ENCODE measurements at places on chromosomes 4 and X.

DNA sequence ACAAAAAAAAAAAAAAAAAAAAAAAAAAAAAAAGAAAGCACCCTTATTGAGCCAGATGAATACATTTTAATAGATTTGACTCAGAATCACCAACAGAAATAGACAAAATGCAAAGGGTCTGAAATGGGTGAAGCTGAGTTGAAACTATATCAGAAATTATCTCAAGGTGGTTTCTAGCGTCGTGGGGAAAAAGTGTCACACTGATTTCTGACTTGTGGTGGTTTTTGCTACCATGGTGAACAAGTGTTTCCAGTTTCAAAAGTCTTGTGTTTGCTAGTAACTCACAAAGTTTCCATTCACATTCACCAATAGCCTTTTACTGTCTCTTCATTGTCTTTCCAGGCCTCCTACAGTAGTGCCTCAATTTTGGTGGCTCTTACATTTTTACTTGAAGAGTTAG lies 135.5 kb downstream of the ARHGAP24 start:
- DNase-seq = no peak

GRCh38 chr4:136124251-136124745 lies 1408.0 kb downstream of the PCDH18 start:
- no peak for DNase-seq

- DNase-seq = no peak
These were observed 214.0 kb downstream of the FBXW7 start for GRCh38 chr4:152321923-152322322.

DNA sequence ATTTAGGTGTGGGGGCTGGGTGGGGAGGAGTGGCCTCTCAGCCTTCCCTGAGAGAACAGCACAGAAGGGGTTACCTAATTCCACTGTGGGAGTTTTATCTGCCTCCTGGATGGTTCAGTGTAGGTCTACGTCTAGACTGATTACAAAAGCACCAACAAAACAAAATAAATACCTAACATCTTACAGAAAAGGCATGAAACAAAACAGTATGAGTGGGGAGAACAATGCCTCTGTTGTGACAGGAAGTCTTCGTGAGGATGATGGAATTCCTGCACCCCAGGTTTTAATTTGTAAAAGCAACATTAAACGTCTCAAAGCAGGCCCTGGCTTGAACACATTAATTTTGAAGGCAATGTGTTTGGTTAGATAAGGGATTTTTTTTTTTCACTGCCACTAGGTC lies 112.1 kb upstream of the GPC4 start:
- DNase-seq = no peak

- no peak for DNase-seq
These were observed 1.1 kb upstream of the GTPBP6 start for GRCh38 chrX:319579-320125.

DNA sequence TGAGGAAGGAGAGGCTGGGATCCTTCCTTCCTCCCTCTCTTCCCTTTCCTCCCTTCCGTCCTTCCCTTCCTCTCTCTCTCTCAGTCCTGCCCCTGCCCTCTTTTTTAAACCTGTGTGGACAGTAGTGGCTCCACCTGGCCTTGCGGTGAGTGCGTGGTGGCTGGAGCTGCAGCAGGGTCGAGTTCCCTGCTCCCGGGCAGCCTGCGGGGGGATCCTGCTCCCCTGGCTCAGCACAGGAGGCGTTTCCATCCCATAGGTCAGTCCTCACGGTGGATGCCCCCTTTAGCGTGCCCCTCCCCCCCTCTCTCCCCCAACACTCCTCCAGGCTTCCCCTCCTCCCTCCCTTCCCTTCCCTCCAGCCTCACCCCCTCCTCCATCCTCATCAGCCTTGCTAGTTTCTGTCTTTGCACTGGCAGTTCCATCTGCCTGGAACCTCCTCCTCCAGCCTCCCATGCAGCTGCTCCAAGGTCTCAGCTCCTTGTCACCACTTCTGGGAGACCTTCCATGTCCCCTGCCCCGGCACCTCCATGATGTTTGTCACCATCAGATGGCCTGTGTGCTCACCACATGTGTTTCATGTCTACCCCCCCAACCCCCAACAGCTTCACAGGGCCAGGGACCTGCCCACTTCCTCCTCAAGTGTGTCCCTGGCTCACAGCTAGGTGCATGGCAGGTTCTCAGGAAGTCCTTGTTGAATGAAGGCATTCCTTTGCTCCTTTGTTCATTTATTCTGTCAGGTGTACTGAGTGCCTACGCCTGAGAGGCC lies 68.4 kb downstream of the PSAPL1 start:
- DNase-seq = no peak

DNA sequence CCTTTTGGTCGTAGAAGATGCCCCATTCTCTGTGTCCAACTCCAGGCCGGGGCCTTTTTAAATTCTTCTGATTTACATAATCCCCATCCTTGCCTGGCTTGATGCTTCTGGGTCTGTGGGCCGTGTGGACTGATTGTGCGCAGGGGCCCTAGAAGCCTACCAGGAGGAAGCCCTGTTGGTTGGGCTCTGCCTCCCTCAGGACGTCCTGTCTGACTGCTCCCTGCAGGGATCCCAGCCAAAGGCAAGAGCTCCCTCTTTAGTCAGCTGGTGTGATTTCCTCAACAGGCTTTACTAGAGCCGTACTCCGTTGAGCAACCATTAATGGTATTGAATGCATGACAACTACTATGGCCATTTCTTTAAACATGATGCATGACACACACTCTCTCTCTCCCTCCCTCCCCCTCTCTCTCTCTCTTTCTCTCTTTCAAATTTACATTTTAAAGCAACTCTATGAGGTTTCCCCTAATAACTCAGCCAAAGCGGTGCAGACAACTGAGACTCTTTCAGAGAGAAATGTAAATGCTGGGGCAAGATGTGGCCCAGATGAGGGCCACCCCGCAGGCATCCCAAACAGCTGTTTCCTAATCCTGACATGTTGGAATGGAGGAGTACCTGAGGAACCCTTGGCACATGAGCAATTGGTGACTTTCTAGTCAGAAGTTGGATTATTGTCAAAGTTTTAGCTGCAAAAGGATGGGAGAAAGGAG lies 117.3 kb downstream of the DRD5 start:
- DNase-seq = peak; percentile 89

DNA sequence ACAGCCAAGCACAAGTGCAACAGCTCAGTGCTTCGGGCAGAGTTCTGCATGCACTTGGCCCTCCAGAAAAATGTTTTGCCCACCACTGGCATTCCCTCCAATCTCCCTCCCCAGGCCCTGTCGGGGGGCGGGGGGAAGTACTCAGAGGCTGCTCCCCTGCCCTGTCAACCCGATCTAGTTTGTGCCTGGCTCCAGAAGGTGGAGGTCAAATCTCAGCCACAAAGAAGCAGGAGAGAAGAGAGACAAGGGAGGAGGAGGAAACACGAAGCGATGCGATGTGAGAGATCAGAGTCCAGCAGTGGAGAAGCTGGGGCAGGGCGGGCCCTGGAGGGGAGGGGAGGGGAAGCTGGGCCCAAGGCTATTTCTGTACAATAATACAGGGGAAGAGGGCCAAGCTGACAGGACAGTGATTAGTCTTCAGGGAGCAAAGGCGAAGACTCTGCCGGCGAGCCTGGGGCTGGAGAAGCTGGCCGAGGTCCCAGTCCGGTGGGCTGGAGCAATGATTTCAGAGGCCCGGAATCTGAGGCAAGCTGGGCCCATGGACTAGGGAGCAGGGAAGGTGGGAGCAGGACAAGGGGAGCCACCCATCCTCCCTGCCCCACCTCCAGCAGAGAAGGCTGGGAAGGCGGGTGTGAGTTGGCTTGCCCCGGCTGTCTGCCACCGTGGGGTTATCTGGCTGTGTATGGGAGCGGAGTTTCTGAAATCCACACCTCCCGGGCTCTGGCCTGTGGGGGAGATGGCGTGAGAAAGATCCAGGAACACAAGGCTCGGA lies 167.1 kb downstream of the EFNB1 start:
- peak; percentile 38 for DNase-seq

DNA sequence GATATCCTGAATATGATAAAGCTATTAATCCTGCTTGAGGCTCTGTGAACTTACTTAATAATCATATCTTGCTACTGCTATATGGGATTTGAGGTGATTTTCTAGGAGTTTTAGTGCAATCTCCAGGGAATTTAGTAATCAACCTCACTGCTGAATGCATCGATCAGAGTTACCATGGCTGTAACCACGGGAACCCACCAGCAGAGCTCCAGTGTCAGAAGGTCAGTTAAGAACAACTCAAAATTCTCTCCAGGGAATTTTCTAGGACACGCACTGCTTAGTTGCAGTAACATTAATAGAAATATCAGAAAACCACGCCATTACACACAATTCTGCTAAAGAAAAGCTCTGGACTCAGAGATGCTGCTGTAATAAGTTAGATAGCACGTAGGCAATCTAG lies 1477.2 kb upstream of the TENM3 start:
- DNase-seq = no peak

- DNase-seq = no peak
These were observed 25.5 kb downstream of the ARHGAP36 start for GRCh38 chrX:131083510-131084142.

DNA sequence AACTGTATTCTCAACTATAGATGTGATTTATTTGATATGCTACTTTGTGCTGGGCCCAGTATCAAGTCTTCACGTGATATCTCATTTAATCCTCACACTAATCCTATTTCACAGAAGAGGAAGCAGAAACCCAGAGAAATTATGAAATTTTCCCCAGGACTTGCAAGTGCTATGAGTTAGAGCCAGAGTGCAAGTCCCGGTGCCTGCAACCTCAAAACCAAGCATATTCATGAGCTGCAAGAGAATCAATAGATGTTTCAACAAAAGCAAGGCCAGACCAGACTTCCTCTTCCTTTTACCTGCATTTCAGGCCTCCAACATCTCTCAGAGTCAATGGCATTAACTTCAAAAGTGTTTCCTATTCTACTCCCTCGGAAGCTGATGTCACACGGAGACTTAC lies 92.2 kb upstream of the GATB start:
- no peak for DNase-seq

DNA sequence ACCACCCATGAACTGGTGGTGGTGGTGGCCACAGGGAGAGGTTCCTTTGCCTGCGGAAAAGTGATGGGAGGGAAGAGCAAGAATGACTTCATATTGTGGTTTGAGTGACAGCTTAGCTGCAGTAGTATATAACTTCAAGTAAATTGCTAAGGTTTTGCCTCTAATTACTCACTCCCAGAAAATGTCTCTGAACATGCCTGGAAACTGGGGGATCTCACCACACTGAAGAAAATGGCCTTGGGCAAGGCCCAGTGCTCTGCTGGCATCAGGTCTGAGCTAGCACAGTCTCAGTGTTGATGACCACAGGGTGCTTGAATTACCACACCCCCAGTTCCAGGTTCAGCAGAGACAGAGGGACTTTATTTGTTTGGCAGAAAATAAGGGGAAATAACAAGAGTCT lies 2085.4 kb downstream of the ARAP2 start:
- DNase-seq = peak; percentile 46

GRCh38 chrX:101357166-101357795 lies 8.7 kb upstream of the TIMM8A start:
- no peak for DNase-seq

DNA sequence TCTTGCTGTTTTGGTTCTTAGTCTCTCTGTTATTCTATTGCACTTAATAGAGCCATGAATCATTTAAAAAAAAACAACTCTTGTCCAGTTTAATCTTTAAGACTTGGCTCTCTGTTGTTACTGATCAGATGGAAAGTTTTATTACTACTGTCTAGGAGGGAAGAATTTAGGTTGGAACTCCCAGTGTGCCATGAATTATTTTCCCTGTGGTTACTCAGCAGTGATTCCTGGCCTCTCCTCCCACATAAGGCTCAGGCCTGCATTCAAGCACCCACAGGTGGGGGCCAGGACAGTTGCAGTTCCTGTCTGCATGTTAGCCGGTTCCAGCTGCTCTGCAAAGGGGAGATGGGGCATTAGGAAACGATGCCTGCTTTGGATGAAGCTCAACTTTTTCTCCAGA lies 29.8 kb upstream of the ESX1 start:
- DNase-seq = no peak

DNA sequence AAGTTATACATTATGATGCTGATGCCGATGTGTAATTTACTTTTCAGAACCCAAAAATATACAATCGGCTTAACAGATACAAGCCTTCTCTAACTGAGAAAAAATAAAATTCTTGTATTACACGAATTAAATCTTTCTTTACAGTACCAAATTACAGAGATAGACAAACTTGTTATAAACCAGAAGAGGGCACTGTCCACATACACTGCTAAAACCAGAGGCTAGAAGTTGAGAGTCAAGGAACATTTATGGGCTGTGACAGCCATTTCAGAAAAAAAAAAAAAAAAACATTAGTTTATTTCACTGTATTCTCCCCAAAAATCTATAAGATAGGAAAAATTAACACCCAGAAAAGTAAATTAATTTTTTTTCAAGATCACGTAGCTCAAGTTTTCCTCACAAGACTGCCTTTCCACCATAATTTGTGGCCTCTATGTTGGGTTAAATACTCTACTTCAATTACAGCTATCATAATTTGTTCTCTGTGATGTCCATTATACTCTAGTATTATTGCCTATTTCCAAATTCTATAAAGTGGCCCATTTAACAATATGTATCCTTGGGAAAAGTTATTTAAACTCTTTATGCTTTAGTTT lies 12.0 kb downstream of the EREG start:
- DNase-seq = no peak

- DNase-seq = no peak
These were observed 91.9 kb downstream of the GPC4 start for GRCh38 chrX:133323431-133323830.

DNA sequence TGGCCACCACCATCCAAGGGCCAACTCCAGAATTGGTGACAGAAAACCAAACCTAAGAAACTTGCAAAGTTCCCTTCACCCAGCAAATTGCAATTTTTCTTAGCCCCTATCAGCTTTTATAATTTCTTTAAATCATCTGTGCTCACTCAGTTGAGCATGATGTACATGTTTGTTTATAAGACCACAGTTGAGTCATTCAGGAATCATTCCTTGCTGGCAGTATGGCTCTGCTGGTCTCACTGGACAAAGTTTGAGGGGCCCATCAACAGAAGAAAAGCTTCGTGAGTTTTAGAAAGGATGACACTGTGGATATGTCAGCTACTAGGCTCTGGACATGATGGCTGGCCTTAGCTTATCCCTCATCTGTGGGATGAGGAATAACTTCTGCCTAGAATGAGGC lies 4.0 kb downstream of the TRPC5 start:
- no peak for DNase-seq

GRCh38 chr4:88489100-88489761 lies 32.3 kb downstream of the HERC5 start:
- DNase-seq = no peak
